Epithelial cell of proximal tubule (primary cell): ENCODE measurements at places on chromosomes 2 and 18. TPM values are rescaled to one million over a fixed set of nuclear protein-coding genes. Genes with fewer than 3 reads are reported as not detected.

DNA sequence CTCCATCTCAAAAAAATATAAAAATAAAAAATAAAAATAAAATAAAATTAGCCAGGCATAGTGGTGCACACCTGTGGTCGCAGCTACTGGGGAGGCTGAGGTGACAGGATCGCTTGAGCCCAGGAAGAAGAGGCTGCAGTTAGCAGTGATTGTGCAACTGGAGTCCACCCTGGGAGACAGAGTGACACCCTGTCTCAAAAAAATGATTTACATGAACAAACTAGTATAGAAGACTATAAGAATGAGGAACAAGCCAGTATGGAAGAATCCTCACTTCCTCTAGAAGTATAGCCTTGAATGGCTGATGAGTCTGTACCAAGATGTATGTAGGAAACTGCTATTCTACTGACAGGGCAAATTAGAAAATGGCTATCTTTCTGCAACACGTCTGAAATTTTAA, 10.9 kb downstream of the YES1 start:
- DNase-seq = no peak

DNA sequence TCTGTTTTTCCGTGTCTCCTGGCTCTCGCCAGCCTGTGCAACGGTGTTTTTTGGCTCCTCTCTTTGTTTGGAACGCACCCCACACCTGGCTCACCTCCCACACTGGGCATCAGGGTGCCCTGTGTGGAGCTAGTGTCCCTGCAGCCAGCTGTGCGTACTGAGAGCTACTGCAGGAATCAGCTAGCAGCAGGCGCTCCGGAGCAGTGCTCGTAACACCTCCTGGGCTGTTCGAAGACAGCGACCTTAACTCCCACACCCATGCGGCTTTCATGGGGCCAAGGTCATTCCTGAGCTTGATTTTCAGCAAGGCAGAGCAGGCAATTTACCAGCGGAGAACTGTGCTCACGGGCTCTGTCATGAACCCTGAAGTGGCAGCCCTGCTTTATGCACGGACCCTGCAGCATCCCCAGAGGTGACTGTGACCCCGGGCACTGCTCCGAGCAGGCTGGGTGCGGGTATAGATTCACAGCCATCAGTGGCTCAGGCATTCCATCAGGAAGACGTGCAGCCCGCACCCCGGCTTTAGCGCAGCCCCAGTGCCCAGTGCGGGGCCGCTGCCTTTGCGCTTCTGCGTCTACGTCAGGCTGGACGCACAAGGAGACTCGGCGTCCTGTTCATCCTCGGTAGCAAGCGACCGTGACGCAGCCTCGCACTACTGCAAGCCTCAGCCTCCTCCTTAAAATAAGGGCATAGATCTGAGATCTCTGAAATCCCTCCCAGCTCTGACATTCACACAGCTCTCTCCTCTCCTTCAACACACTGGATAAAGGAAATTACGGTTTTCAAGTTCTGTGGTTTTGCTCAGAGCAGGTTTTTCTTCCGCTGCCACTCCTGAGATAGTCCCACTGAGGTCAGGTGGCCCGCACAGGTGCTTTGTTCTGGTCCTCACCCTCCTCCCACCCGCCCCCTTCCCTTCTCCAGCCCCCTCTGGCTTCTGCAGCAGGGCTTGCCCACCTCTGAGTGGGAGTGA, 58.2 kb downstream of the ADI1 start:
- no peak for DNase-seq

- no peak for DNase-seq
Observed at GRCh38 chr18:79956276-79956675, 4.8 kb upstream of the SLC66A2 start.

DNA sequence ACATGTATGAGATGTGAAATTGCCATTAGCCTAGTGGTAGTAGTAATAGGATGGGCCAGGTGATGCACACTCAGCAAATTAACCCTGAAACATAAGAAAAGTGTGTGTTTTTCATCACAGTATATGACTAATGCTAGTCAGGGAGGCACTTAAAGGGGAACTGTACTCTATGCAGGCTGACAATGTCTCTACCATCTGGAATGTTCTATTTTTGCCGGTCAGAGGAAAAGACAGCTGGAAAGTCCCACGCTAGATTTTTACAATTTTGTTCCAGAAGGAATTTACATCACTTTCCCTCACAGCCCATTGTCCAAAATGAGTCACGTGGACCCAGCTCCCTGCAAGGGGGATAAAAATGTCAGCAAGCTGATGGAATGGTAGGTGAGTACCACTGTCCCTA, 746.3 kb upstream of the CHAC2 start:
- DNase-seq = no peak

- no peak for DNase-seq
Observed at GRCh38 chr18:58290116-58290695, 246.2 kb downstream of the NEDD4L start.

GRCh38 chr2:239261356-239261755, 139.5 kb downstream of the HDAC4 start:
- DNase-seq = no peak

DNA sequence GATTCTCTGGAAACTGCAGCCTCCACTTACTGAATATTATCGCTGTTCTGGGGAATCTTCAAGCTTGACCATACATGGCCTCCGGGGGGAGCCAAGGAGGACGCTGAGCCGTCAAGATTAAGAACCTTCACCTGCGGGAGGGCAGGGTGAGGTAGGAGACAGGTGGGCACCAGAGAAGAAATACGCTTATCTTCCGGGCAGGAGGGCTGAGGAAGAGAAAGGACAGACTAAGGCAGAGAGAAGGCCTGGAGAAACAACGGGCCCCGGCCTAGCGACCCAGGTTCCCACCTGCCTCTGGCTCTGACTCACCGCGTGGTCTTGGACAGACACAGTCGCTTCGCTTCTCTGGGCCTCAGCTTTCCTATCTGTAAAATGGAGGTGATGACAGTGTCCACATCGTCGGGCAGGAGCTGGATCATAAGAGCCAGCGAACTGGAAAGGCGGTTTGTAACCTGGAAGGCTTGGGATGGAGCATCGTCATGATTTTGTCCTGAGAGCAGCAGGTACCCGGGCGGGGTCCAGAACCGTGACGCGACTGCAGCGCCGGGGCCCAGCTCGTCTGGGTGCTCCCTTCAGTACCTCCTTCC, 659 bp downstream of the ZNF142 start:
- no peak for DNase-seq

GRCh38 chr2:217271813-217272212, 411.9 kb upstream of the TNP1 start:
- no peak for DNase-seq

- DNase-seq = no peak
Observed at GRCh38 chr18:56285387-56286065, 352.9 kb downstream of the TXNL1 start.

DNA sequence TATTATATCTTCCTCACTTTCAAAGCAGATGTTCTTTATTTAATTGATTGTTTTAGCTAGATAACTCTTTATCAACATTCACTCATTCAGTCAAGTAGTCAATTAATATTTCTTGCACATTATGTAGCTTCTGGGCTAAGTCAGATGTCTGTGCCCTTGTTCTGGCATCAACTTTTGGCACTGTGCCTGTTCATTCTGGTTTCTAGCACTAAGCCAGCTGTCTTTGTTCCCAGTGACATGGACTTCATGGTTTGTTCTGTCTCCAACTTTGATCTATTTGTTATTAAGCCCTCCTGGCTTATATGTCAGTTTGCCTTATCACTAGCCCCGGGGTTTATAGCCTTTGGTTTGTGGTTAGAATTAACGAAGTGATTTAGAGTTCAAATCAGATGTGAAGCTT, 247.9 kb upstream of the SYT4 start:
- no peak for DNase-seq

DNA sequence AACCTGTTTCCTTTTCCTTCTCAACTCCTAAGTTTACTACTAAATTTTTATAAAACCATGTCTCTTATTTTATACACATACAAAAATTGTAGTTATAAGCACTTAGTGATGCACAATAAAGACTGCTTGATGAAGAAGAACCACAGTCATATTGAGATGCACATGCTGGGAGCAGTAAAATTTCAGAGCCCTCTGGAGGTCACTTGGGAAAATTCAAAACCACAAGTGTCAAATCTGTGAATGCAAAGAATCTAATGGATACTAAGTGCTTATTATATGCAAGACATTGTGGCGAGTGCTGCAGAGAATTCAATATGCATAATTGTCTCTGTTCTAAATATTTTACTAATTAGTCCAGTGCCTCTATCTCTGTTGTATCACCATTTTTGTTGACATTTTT, 180.5 kb downstream of the VWC2L start:
- no peak for DNase-seq

- DNase-seq = no peak
Observed at GRCh38 chr2:23823863-23824262, 103.1 kb downstream of the ATAD2B start.

Gene SERTAD2
- 16.9 and 20.9 TPM in 2 replicates for total RNA-seq

Gene CFAP65
- 1.1 TPM in 1 of 2 replicates, not detected in the other for total RNA-seq

Gene KHK
- total RNA-seq = 5.5 and 6.1 TPM in 2 replicates

Gene MAPRE3
- 0.72 and 1.6 TPM in 2 replicates for total RNA-seq

Gene DSC2
- total RNA-seq = 12.2 and 19.6 TPM in 2 replicates

Gene FOXI3
- total RNA-seq = 0.17 TPM in 1 of 2 replicates, not detected in the other

Gene RPRM
- total RNA-seq = not detected in 2 replicates
